HFFc6 (cell line): ENCODE measurements at places on chromosomes 7 and 10. TPM values are rescaled to one million over a fixed set of nuclear protein-coding genes. Genes with fewer than 3 reads are reported as not detected.

DNA sequence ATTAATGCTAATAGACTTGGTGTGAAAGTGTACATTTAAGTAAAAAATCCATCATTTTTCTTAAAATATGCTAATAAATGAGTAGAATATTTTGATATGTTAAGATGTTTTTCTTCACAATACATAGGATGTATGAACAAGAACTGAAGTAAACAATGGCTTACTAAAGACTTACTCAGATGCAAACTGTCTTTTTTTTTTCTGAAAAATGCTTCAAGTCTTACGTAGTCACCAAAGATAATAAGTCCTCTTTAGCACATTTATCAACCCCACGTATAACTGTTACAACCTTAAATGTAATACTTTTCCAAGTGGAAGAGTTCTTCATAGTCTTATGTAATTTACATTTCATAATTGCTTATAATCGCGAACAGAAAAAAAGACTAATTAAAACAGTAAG lies 54.8 kb downstream of the MDFIC start:
- no peak for DNase-seq

DNA sequence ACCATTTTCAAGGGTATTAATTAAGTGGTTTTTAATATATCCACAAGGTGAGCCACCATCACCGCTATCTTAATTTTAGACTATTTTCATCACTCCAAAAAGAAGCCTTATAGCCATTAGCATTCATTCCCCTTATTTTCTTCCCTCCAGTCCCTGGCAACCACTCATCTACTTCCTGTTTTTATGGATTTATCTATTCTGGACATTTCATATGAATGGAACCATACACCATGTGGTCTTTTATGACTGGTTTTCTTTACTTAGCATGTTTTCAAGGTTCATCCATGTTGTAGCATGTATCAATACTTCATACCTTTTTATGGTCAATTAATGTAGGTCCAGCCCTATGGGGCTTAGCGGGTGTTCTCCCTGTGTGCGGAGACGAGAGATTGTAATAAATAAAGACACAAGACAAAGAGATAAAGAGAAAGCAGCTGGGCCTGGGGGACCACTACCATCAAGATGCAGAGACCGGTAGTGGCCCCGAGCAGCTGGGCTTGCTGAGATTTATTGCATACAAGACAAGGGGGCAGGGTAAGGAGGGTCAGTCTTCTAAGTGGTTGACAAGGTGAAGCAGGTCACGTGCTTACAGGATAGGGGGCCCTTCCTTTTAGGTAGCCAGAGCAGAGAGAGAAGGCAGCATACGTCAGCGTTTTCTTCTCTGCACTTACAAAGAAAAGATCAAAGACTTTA lies 14.6 kb downstream of the WBP1L start:
- no peak for DNase-seq

Gene CALCR
- not detected in 3 replicates for total RNA-seq

Gene ZNF727
- 0.14 to 0.25 TPM in 2 of 3 replicates, not detected in the other for total RNA-seq
